CD4-positive, alpha-beta T cell treated with Interleukin-12 subunit alpha and Interleukin-12 subunit beta, for 1 hour (primary cell): ENCODE measurements at places on chromosomes 5 and 9.
A peak's percentile ranks its signal among the peaks of the same experiment; 100 is the strongest.

DNA sequence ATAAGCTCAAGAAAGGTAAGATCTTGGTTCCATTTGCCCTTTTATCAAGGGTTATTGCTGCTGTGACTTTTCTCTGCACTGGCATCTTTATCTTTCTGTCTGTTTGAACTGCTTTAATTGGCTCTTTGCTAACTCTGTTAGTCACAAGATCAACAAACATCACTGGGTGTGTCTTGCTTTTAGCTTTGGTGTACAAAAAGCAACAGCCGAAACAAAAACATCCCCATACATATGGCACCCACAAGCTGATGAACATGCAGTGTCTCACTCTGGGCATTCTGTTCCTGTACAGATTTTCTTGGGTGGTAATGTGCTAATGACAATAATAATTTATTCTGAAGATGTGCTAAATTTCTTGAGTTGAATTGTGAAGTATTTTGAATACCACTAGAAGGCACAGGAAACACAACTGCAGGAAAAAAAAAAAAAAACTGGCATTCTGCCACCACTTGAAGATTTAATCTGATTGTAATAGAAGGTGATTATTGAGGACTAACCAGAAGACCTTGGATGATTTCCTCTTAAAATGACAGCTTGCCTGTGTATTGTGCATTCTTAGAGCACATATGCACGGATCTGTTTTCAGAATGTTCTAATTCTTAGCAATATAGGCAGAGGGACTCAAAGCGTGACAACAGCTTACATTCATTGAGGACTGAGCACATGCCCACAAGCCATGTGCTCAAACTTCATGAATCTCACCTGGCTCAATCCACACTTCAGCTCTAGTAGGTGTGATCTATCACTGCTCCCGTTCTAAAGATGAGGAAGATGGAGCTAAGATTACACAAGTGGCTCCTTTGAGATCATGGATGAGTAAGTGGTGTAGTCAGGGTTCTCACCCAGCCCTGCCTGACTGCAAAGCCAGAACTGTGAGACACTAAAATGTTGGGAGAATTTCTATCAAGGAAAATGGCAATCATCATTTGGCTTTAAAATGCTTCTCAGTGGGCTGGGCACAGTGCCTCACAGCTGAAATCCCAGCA lies 96.4 kb downstream of the EBF1 start:
- DNase-seq, result peak; percentile 2

GRCh38 chr5:4113426-4113825 lies 517.8 kb downstream of the IRX1 start:
- no peak for DNase-seq

GRCh38 chr5:56003179-56003578 lies 8.4 kb upstream of the IL6ST start:
- DNase-seq, result no peak

DNA sequence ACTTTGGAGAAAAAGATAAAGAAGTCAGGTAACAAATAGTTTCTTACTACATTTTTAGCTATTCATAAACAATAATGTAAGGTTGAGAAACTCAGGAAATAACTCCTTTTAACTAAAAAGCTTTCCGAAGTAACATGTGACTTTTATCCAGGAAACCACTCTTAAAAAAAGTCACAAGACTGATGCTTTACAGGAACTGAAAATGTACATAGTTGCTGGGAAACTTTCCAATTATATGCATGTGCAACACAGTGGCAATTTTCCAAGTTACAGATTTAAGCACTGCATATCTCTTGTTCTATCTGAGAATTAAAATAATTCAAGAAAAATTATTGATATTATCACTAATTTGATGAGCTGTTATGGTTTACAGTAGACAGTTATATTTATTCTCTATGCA lies 105.2 kb downstream of the CDH10 start:
- DNase-seq, result no peak

DNA sequence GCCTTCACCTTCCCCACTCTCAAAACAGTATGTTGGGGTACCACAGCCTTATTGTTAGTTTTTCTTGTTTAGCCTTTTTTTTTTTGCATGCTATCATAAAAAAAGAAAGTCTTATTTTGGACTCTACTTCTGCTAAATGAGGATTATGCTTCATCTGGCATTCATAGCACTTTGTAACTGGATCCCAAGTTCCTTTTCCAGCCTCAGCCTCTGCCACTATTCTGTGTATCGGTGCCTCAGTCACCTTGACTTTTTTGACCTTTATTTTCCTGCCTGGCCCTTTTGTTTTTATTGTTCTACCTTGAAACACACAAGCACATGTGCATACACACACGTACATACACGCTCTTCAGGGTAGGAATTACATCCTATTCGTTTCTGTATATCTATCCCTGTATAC lies 8.5 kb upstream of the MAML1 start:
- DNase-seq, result no peak

- DNase-seq, result no peak
These were observed 61.6 kb downstream of the GADD45G start for GRCh38 chr9:89666364-89666763.
